Activated CD4-positive, alpha-beta T cell treated with anti-CD3 and anti-CD28 coated beads, Interleukin-2, amount 50 U/mL, for 1 hour (primary cell): ENCODE measurements at places on chromosomes 13 and 19.

- no peak for DNase-seq
Measured at GRCh38 chr13:53821632-53822031, 793.0 kb downstream of the OLFM4 start.

DNA sequence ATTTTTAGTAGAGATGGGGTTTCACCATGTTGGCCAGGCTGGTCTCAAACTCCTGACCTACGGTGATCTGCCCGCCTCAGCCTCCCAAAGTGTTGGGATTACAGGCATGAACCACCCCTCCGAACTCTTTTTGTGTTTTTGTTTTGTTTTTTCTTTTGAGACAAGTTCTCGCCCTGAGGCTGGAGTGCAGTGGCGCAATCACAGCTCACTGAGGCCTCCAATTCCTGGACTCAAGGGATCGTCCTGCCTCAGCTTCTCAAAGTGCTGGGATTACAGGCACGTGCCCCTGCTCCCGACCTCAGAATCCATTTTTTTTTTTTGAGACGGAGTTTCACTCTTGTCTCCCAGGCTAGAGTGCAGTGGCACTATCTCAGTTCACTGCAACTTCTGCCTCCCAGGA, 11.4 kb downstream of the SIX5 start:
- no peak for DNase-seq

- no peak for DNase-seq
Measured at GRCh38 chr13:31067416-31068118, 94.1 kb downstream of the HSPH1 start.

- peak; percentile 61 for DNase-seq
Measured at GRCh38 chr19:45798995-45799517, 6.4 kb upstream of the DMWD start.

- DNase-seq: no peak
Measured at GRCh38 chr13:40563350-40564125, 102.9 kb downstream of the FOXO1 start.

DNA sequence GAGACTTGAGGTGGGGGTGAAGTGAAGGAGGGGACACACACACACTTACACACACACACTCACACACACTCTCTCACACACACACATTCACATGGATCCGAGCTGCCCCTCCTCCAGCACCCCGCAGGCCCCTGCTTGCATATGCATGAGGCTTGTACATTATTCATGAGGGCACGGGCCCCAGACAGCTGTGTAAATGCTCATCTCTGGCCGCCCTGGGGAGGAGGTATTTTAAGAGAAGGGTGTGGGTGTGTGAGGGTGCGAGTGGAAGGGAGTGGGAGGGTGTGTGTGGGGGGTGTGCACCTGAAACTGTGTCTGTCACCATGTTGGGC, 2.4 kb downstream of the NCAN start:
- no peak for DNase-seq

- DNase-seq: no peak
Measured at GRCh38 chr13:114107686-114108081, 24.7 kb downstream of the RASA3 start.

DNA sequence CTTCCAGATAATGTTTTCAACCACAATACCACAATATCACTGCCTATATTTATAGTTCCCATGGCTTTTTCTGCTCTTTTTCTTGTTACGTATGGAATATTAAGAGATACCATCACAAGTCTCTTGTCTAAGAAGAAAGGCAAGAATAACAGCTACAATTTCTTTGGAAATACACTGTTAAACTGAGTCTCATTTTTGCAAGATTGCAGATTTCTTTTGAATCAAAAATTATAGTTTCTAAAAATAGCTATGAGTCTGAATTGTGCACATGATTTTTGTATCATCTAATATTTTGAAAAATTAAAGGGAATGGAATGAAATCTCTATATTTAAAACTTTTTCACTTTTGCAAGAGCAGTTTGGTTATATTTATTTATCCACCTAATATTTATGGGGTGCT, 1120.8 kb downstream of the EFNB2 start:
- DNase-seq: no peak

DNA sequence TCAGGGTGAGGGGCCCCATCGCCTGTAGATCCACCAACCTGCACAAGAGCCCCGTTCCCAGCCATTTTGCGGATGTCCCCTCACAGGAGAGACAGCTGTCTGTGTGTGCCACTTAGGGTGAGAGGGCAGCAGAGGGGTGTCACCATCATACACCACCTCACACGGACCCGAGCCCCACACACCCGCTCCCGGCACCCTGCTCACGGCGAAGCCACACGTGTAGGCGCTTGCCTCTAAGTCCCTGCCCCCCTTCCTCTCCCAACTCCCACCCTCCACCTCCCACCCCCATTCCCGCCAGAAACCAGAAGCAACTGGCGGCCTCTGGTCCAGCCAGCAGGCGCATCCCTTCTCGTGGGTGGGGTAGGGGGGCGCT, 4.0 kb upstream of the DPF1 start:
- no peak for DNase-seq

DNA sequence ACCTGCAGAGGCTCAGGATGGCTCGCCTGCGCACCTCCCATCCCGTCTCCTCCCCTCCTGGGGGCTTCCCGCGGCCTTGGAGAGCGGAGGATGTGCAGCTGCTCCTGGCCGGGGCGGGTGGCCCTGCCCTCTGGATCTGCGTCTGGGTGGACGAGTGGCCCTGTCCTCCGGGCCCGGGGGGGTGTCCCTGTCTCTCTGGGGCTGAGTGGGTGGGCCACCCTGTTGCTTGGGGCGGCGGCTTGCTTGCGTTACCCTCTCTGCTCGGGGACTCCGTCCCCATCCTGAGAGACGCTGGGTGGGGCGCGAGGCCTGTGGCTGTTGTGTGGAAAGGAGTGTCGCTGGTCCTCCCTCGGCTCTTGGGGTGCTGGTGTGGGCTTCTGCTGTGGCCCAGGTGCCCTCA, 34.6 kb downstream of the DOT1L start:
- DNase-seq: no peak

- DNase-seq: no peak
Measured at GRCh38 chr13:32903720-32904119, 112.5 kb upstream of the KL start.

DNA sequence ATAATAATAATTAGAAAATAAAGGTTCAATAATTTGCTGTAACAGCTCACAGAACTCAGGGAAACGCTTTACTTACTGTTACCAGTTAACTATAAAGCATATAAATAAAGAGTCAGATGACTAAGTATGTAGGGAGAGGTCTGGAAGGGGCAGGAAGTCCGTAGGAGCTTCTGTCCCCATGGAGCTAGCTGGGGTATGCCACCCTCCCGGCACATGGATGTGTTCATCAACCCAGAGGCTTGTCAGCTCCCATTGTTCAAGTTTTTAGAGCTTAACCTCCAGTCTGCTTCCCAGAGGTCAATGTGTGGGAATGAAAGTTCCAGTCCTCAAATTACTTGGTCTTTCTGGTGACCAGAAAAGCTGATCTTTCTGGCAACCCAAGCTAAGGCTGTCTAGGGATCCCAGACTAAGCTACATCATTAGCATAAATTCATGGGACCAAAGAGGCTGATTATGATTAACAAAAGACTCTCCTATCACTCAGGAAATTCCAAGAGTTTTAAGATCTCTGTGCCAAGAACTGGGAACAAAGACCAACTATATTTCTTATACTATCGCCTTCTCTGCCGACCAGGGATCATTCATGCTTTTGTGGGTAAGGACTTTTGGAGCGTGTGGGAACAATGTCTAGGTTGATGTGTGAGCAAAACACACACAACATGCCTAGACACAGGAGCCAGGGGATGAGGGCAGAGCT, 31.7 kb upstream of the ZNF507 start:
- no peak for DNase-seq

DNA sequence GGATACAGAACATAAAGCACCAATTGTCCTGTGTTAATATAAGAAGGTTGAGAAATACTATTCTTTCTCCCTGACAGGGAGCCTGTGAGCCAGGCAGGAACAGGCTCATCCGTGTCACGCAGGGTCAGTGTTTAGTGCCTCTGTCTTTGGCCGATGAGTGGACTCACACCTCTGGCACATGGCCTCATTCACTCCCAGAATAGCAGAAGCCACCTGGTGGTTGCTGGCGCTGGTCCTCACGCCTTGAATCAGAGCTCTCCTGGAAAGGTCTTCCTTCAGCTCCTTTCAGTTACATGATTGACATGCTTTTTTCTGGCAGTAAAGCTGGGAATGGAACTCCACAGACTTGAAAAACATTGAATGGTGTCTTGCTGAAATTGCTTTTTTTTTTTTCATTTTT, 28.1 kb upstream of the SIAH3 start:
- no peak for DNase-seq

DNA sequence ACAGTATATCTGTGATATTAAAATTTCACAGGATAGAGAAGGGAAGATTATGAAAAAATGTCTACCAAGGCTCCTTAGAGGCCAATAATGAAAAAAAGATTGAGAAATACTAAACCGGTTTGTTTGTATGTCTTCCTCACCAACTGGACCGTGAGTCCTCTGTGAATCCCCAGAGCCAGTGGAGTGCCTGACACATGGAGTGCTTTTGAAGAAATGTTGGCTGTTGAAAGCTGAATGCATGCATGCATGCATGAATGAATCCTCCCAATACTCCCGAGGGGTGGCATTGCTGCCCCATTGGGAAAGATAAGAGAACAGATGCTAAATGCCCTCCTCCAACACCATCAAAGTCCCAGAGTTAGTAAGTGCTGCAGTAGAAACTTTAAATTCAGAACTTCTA, 152.7 kb upstream of the SERP2 start:
- DNase-seq: no peak

- DNase-seq: no peak
Measured at GRCh38 chr19:17450264-17451075, 2.0 kb upstream of the TMEM221 start.

DNA sequence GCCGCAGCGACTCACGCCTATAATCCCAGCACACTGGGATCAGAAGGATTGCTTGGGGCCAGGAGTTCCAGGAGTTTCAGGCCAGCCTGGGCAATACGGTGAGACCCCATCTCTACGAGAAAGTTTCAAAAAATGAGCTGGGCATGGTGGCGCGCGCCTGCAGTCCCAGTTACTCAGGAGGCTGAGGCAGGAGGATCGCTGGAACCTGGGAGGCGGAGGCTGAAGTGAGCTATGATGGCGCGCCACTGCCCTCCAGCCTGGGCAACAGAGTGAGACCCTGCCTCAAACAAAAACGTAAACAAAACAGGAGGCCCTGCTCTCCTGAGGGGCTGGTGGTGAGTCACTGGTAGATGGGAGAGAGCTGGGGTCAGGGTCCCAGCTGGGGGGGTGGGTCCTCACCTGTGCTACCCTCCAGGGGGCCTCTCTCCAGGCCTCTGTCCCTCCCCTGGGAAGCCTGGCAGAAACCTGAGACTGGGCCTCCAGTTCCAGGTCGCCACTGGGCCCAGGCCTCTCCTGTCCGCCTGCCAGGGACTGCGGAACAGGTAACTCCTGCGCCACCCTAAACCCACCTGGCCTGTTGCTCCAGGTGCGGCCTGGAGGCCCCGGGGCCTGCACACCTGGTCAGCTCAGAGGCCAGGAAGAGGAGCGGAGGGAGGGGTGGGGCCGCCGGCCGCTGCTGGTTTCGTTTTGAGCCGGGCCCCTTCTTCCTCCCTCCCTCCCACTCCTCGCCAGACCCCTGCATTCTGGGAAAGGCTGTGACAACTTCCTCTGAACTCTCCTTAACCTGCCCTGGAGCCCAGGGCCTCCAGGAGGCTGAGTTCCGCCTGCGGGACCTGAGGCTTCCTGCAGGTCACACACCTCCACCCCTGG, 17.2 kb upstream of the ZBTB7A start:
- no peak for DNase-seq

DNA sequence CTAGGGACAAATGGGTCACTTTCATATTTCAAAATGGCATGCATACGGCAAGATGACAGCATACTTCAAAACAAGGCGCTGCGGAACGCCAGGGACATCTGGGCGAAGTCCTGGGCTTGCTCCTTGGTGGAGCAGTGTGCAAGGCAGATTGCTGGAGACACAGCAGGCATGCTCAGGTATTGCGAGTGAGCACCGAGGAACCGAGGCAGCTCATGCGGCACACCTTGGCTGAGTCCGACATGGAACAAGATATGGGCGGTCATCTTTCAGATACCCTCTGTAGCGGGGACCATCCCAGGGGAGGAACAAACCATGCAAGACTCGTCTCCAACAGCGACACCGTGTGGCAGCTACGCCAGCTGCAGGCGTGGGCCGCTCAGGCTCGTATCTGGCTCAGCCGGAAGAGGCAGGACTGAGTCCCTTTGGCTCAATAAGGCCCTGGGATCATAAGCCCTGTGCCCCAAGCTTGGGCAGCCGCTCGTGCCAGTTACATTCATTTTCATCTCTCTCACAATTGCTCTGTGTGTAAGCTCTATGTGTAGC, 112.4 kb downstream of the NUFIP1 start:
- DNase-seq: no peak

GRCh38 chr19:41566001-41566400, 10.0 kb upstream of the CEACAM21 start:
- DNase-seq: no peak

DNA sequence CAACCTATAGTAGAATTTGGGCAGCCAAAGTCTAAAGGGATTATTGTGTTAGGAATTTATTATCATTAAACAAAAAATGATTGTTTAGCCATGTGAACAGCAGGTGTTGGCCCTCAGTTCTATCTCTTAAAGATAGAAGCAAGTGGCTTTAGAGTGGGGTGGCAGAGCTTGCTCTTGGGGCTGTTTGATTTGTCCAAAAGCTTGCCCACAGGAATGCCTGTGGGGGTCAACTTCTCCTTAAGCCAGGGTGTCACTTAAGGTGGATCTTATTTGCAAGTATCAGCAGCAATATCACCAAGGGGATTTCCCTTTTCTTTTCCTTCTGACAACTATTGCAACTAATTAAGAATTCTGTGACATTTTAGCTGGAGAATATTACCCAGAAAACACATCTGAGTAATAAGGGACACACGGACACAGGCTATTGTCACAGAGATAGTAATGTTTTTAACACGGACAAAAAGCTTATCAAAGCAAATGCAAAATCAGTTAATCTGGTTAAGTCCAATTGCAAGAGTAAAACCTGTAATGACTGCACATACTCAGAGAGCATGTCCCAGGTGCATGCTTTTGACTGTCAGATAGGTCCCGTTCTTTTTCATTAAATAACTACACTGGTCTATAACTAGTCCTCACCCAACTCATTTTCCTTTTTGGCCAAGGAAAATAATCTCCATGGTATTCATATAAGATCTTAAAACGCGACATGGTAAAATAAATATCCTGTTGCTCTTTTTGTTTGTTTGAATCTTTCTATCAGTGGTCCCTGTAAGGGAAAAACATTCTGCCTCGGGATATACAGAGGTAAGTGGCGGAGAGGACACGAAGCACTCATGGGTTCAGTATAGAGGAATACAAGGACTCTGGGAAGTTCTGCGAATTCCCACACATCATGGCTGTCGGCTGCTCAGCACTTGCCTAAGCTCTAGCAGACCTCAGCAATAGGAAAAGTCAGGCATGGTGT, 172.1 kb upstream of the RFC3 start:
- no peak for DNase-seq

DNA sequence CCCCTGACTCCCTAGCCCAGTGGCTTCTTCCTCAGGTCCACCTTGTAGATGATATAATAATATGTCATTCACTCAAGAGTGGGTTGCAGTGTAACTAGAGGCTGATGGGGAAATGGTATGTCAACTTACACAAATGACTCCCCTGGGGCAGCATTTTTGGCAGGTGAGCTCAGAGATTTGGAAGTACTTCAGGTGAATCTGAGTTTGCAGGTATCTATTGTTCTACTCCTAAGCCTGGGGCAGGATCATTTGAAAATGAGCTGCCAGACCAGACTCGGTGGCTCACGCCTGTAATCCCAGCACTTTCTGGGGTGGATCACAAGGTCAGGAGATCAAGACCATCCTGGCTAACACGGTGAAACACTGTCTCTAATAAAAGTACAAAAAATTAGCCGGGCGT, 11.6 kb upstream of the CNMD start:
- no peak for DNase-seq
